Bronchial epithelial cell (primary cell): ENCODE measurements at places on chromosomes 2 and 18. TPM values are rescaled to one million over a fixed set of nuclear protein-coding genes. Genes with fewer than 3 reads are reported as not detected.

NETO1 gene
- total RNA-seq = not detected in 2 replicates

LIPG gene
- 9.5 and 11.5 TPM in 2 replicates for total RNA-seq

FABP1 gene
- not detected in 2 replicates for total RNA-seq

CYP27C1 gene
- 0.26 and 0.38 TPM in 2 replicates for total RNA-seq

FEV gene
- not detected in 2 replicates for total RNA-seq

ADI1 gene
- total RNA-seq = 21.9 and 29.5 TPM in 2 replicates

ERICH2 gene
- total RNA-seq = 4.7 and 7.7 TPM in 2 replicates

- DNase-seq = no peak
These were observed 961 bp downstream of the GEN1 start for GRCh38 chr2:17754773-17755425.

DNA sequence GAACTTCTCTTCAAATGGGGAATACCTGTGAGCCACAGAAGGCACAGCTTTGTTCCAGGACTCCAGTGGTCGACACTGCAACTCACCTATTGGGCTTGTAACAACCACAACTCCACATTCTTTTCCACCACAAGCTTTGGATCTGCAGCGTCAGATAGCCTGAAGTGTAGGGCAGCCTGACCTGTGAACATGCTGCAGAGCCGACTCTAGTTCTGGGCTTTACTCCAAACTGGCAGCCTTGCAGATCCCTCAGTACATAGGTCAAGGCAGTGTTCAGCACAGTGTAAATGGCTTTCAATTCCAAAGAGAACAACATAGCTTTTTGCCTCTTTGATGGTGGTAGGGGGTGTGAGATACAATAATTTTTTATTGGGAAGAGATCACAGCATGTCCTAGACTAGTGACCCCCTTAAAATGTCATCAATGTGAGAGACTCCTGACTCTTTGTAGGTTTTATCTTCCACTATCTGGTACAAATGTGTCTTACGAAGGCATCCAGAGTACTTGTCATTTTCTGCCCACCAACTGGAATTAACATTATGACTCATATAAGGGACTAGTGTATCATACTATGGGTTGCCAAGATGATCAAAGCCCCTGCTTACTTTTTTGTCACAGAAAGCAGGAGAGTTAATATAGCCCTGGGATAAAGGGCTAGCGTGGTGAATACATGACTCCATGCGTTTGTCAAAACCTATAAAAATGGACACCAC, 149.8 kb downstream of the COPS8 start:
- DNase-seq = no peak

DNA sequence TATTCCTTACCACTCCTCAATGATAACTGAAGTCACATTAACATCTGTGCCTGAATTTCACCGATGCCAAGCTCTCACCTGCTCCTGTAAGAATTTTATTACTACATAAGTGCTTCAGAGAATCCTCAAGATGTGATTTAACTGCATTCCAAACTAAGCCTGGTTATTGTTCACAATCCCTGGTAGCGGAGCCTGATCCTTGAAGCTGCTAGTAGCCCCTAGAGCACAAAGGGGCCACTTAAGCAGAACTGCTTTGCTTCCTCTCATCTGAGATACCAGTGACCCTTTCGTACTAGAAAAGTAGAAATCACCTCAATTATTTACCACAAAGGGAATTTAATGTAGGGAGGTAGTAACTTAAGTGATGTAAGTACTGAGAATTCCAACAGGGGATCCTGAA, 529.6 kb downstream of the CPS1 start:
- no peak for DNase-seq

DNA sequence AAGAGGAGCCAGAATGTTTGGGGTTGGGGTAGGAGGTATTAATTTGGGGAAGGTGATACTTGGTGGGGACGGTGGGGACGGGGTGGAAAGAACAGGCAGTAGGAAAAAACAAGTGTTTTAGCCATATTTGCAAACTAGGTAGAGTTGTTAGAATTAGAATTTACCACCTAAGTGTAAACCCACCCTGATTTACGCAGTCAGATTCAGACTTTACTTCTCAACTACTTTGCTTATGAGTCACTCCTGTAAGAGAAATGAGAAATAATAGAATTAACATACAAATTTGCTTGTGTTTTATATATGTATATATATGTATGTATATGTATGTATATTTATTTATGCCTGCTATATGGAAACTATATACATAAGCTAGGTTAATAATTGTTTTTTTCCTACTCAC, 1168.2 kb upstream of the ZEB2 start:
- peak; percentile 49 for DNase-seq

DNA sequence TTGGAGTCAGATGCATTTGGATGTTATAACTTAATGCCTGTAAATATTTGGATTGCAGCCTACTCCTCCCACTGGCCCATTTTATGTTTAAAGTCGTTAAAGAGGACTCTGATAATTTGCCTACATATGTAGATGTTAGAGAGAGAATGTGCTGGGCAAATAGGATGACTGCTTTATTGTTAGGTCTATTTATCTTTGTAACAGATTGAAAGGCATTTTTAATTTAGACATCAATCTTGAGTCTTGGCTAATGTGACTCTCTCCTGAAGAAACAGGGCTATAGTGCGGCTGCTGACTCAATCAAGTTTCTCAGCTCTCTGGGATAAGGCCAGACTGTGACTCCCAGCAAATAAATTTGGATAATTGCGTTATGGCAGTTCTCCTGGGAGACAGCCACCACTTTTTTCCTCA, 1101.4 kb downstream of the CBLN2 start:
- no peak for DNase-seq

DNA sequence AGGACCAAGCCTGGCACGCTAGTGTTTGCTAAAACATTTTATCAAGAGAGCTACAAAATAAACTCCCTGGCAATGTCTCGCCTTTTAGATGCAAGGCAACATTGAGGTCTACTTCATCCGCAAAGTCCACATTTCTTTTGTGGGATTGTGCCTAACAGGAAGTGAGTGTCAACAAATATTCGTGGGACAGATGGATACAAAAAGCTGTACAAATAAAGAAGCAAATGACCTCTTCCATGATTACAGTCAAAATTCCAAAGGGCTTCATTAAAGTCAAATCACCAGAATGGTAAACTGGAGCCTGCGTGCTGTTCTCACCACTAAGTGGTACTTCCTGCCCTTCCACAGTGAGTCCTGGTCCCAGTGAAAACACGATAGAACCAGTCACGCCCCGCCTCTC, 40.4 kb downstream of the L3MBTL4 start:
- no peak for DNase-seq

- DNase-seq = no peak
These were observed 50.3 kb downstream of the DTNA start for GRCh38 chr18:34760444-34760843.

GRCh38 chr18:77095391-77096371, 36.9 kb downstream of the MBP start:
- DNase-seq = no peak

GRCh38 chr2:84969511-84970209, 1.3 kb upstream of the KCMF1 start:
- DNase-seq = peak; percentile 32

DNA sequence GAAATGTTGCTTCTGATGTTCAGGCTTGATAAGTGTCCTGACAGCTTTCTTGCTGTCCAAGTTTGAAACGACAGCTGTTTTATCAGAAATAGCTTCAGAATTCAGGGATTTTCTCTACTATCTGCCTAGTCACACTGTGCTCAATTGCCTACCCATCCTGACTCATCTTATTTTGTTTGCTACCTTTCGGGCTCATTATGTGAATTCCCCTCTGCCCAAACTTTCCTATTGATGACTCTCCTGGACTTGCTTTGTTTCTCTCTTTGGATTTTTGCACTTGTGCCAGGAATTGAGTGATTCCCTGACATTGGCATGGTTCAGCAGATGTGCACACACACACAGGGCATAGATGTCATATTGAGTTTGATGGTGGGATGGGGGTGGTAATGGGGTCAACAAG, 1052.6 kb upstream of the PIK3C3 start:
- peak; percentile 29 for DNase-seq

DNA sequence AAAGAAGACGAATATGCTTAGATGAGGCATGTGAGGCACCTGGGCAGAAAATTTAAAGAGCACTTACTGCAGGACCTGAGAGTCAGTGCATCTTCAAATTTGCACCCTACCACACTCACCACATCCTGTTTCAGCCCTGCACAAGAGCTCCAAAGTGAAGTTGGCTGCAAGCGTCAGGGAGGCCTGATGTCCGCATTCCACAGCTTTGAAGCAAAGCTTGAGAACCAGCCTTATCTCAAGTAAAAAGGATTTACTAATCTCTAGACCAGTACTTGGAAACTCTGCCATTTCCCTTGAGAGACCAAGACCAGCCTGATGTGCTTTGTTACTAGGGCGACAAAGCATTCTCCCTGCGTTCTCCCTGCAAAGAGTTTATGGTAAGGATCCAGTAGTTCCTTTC, 3.4 kb upstream of the ASNSD1 start:
- no peak for DNase-seq

DNA sequence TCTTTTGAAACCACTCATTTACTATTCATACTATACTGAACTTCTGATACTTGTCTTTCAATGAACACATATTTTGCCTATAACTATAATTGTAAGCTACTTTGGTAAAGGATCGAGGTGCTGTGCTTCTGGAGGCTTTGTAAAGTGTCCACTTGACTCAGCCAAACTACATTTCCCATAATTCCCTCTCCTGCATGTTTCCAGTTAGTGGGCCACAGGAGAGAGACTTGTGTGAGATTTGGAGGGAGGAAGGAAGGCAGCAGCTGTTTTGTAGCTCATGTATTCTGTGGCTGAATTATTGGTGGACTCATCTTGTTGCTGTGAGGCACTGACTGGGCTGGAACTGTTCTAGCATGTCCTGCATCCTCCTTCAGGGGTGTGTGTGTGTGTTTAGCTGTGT, 328.8 kb downstream of the ARL6IP6 start:
- peak; percentile 47 for DNase-seq

- DNase-seq = peak; percentile 85
These were observed 40.5 kb downstream of the ARHGEF4 start for GRCh38 chr2:130877258-130877657.

DNA sequence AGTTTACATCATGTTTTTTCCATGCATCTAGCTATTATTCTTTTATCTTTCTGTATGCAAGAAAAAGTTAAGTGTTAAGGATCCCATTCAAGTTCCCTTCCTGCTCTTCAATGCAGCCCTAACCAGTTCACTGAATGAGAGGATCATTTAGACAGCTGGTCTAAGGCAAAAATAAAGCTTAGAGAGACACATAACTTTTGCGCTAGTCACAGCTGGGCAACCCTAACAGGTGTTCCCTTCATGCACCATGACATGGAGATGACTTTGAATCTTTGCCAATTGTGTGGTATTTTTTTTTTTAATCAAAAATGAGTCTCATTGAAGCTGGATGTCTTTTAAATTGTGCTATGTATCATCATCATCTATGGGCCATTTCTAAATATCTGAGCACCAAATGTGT, 393.8 kb upstream of the CYRIA start:
- DNase-seq = no peak

DNA sequence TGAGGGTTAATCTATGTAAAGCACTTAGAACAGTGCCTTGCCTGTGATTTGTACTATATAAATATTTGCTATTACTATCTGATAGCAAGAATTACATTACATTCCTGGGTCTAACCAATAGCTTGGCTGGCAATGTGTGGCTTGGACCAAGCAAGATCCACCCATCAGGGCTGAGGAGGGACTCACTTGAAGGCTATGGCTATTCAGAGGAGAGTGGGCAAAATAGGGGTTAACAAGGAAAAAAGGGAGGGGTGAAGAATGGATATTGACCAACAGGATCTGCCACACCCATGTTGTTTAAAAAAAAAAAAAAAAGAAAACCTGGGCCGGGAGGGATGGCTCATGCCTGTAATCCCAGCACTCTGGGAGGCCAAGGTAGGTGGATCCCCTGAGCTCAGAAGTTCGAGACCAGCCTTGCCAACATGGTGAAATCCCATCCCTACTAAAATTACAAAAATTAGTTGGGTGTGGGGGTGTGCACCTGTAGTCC, 20.0 kb upstream of the TMBIM1 start:
- DNase-seq = no peak

DNA sequence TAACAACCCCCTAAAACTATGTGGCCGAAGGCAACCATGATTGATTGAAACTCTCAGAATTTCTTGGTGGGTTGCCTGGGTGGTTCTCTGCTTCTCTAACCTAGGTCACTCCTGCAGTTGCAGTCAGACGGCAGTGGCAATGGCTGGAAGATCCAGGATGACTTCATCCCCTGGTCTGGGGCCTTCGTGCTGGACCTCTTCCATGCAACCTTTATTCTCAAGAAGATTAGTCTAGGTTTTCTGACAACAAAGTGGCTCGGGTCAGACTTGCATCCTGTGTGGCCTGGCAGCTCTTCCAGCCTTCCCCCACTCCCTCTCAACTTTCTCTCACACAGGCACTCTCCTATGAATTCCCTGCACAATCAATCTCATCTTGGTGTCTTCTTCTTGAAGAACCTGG, 76.4 kb downstream of the METTL4 start:
- DNase-seq = no peak

DNA sequence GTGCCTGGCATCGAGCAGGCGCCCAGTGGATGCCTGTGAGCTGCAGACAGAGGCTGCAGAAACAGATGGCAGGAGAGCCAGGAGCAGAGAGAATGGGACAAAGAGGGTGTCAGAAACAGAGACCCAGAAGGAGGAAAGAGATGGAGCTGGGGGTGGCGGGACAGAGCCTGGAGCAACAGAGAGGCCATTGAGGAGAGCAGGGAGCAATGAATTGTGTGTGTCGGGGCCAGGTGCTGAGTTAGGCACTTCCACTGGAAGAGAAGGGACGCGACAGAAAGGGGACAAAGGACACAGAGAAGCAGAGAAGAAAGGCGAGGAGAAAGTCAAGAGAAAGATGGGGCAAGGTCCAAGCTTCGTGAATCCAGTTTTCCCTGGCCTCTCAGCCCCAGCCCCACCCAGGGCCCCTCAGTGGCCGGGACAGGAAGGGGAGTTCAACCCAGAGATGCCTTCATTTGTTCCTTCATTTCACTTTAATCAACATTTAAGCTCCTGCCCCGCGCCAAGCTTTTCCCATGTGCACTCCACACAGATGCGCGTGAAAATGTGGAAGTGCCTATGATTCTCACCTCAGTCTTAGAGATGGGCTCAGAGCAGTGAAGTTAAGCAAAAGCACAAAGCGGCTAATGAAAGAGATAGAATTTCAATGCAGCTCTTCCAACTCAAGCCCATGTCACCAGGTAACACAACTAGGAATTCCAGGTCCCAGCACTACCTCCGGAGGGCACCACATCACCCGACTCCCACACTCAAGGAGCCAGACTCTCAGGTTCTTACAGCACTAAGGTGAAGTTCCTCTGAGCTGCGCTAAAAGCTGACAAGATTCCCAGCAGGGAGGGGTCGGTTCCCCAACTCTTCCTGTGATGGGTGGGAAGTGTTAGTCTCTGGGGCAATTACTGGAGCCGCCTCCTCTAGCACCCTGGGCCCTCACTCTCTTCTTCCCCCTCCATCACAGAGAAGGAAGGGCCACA, 55.1 kb downstream of the TNS1 start:
- DNase-seq = no peak

GRCh38 chr2:19235308-19235707, 123.1 kb downstream of the OSR1 start:
- peak; percentile 98 for DNase-seq

GRCh38 chr2:205545971-205546816, 136.1 kb upstream of the NRP2 start:
- no peak for DNase-seq

GRCh38 chr2:100977511-100977910, 24.6 kb upstream of the RPL31 start:
- DNase-seq = no peak
